ENCODE measurements at places on chromosomes 1 and 21. TPM values are rescaled to one million over a fixed set of nuclear protein-coding genes. Genes with fewer than 3 reads are reported as not detected.
A peak's percentile ranks its signal among the peaks of the same experiment; 100 is the strongest.

DNA sequence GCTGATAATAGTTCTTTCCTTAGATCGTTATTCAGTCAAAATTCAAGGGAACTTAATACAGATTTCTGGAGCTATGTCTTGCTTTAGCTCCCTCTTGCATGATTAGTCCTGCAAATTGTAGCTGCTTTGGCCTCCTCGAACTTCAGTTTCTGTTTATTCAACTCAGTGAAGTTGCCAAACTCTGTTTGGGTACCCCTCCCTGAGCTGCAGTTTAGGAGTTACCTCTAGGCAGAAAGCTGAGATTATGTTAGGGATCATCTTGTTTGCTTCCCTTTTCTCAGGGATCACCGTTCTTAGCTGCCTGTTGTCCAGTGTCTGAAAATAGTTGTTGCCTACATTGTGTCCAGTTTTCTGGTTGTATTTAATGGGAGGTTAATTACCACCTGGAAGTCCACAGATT, 43.5 kb downstream of the SNX27 start:
- no peaks in the 10 kb centered on the region for H3K27me3 ChIP-seq
- H3K27ac ChIP-seq = no peak overlapping the region
- DNase-seq = no peak

Gene INKA2
- not detected for total RNA-seq

DNA sequence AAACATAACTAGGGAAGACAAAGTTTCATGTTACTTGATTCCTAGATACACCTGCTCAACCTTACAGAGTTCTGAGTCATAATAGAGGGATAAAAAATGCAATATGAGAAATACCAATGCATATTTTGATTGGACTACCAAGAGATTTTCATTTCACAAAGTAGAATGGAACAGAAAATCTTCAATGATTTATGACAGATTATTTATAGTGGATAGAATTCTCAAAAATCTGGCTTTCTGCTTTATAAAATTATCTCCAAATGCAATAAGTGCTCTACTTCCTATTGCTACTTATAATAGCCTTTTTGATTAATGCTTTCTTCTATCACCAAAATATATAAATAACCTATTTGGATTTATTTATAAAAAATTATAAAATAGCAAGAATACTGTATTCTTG, 18.9 kb upstream of the ATP6V1G3 start:
- H3K27ac ChIP-seq = no peak overlapping the region
- H3K4me3 ChIP-seq = no peak overlapping the region
- no peaks in the 10 kb centered on the region for H3K4me1 ChIP-seq

- no peak overlapping the region for H3K27ac ChIP-seq
- no peak for DNase-seq
- no peak overlapping the region for H3K4me3 ChIP-seq
Observed at GRCh38 chr1:5985250-5985649, 7.0 kb downstream of the NPHP4 start.

Gene TGFB2
- total RNA-seq = 0.37 TPM

DNA sequence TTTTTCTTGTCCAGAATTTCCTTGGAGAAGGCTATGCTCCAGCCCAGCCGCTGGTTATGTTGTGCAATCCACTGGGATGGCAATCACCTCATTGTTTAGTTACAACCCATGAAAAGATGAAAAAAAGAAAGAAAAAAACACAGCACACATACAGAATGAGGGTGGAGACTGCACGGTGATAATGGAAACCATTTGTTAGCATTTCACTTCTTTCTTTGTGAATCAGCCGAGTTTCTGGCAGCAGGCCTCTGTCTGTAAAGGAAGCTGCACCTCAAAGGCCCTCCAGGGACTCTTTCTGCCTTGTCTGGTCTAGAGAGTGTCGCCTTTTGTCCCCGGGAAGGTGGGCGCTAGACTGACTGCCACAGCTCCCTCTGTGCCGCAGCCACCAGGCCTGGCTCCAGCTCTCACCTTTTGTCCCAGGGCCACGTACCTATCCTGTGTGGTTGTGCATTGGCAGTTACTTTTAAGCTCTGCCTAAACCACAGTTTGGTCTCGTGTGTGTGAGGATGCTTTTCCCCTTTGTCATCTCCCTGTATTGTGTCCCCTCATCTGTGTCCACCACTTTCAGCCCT, 35.6 kb downstream of the NGF start:
- peaks cover 30% of the 10 kb centered on the region for H3K4me1 ChIP-seq
- no peaks in the 10 kb centered on the region for H3K27me3 ChIP-seq
- H3K36me3 ChIP-seq = no peaks in the 10 kb centered on the region
- H3K27ac ChIP-seq = no peak overlapping the region
- H3K4me3 ChIP-seq = no peak overlapping the region
- peak; percentile 11 for DNase-seq

- no peaks in the 10 kb centered on the region for H3K4me1 ChIP-seq
- peak; percentile 65 for DNase-seq
- H3K36me3 ChIP-seq = no peaks in the 10 kb centered on the region
- no peaks in the 10 kb centered on the region for H3K27me3 ChIP-seq
Observed at GRCh38 chr1:23936481-23937176, 23.0 kb upstream of the PNRC2 start.

DNA sequence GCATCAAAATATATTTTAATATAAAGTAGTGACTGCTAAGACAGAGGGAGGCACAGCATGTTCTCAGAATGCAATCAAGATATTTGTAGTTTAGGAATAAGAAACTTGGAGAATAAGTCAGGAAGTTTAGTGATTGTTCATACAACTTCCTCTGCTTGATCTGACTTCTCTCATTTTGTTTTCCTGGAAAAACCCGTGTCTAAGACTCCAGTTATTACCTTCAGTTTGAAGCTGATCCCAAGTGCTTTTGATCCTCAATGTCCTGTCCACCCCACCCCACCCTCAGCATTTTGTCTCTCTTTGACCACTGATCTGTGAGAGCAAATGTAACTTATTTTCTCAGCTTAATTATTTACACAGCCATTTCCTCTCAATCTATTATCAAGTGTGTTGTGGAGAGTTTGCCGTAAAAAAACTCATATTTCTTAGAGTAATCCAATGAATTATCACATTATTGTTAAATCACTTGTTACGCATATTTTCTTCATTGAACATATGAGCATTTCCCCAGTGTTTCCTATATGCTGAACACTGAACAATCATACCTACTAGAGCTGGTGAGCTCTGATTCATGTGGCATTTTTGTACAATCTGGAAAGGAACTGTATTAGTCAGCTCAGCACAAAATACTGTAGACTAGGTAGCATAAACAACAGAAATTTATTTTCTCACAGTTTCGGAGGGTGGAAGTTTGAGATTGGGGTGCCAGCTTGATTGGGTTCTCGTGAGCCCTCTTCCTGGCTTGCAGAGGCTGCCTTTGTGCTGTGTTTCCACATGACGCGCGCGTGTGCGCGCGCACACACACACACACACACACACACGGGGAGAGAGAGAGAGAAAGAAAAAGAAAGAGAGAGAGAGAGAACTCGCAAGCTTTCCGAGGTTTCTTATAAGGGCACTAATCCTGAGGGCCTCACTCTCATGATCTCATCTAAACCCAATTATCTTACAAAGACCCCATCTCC, 65.5 kb upstream of the DPYD start:
- no peaks in the 10 kb centered on the region for H3K36me3 ChIP-seq
- no peak overlapping the region for H3K4me3 ChIP-seq
- no peaks in the 10 kb centered on the region for H3K27me3 ChIP-seq
- H3K27ac ChIP-seq = no peak overlapping the region

Gene USP24
- 35.2 TPM for total RNA-seq

DNA sequence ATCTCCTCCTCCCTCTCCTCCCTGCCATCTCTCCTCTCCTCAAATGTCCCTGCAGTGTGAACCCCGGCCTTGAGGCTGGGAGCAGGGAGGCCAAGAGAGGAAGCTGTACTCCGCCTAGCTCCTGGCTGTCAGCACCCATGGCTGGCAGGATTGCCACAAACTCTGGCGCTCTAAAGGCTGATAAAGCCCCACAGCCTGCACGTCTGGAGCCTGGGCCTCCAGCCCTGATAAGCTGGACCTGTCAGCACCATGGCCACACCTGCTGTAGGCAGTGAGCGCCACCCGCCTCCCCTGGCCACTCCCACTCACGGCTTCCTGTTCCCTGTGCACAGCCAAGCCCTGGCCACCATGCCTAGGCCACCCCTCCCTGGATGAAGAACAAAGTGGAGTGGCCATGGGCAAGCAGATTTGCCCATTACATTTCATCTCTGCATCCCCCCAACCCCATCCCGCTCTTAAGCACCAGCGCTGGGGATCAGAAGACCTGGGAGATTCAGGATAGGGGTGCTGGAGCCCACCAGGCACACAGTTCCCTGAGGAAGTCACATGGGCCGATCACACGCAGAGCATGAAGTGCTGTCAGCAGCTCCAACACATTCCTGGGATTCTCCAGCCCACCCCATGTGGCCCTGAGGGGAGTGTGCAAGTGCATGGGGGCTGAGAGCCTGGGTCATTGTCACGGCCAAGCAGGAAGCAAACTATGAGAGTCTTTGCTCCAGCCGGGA, 24.2 kb upstream of the NPPB start:
- no peak overlapping the region for H3K4me3 ChIP-seq
- no peaks in the 10 kb centered on the region for H3K36me3 ChIP-seq
- H3K27me3 ChIP-seq = no peaks in the 10 kb centered on the region
- H3K4me1 ChIP-seq = no peaks in the 10 kb centered on the region
- DNase-seq = no peak
- H3K27ac ChIP-seq = no peak overlapping the region

- H3K36me3 ChIP-seq = no peaks in the 10 kb centered on the region
- H3K4me3 ChIP-seq = peak within 1 kb of the TSS; percentile 67
- DNase-seq = peak; percentile 95
- peaks cover 10% of the 10 kb centered on the region for H3K27me3 ChIP-seq
Observed at GRCh38 chr21:39612233-39613040, at the start of gene B3GALT5. B3GALT5 (plus strand) TSS chr21:39612940; CDS start chr21:39660560, 47,620 bp downstream.

DNA sequence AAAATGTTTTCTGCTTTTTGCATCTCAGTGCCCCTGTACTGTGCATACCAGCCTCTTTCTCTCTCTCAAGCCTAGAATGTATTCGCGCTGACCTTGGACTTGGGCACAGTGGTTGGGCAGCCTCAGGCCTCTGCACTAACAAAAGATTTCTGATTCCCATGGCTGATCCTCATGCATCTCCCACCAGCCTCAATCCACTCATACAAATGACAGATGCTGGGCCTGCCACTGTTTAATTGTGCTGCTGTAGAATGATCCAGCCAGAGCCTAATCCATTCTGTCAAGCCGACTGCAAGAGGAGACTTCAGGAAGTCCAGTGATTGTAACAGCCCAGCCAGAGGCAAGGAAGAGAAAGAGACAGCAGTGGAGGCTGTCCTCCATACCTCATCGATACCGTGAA, 180.8 kb downstream of the ASTN1 start:
- H3K4me1 ChIP-seq = peaks cover 9% of the 10 kb centered on the region
- no peaks in the 10 kb centered on the region for H3K36me3 ChIP-seq
- peak; percentile 43 for DNase-seq
- H3K4me3 ChIP-seq = no peak overlapping the region
- H3K27me3 ChIP-seq = no peaks in the 10 kb centered on the region
- no peak overlapping the region for H3K27ac ChIP-seq

Gene NPR1
- total RNA-seq = 0.19 TPM

Gene GSTM5
- not detected for total RNA-seq

- peaks cover 17% of the 10 kb centered on the region for H3K4me1 ChIP-seq
- no peak for DNase-seq
- no peak overlapping the region for H3K4me3 ChIP-seq
- H3K36me3 ChIP-seq = no peaks in the 10 kb centered on the region
- no peaks in the 10 kb centered on the region for H3K27me3 ChIP-seq
Observed at GRCh38 chr1:44272992-44273391, 59.7 kb downstream of the DMAP1 start.

Gene CFAP45
- not detected for total RNA-seq

- no peaks in the 10 kb centered on the region for H3K36me3 ChIP-seq
- H3K27ac ChIP-seq = no peak overlapping the region
- H3K4me3 ChIP-seq = no peak overlapping the region
Observed at GRCh38 chr1:1753607-1754005, 24.7 kb downstream of the NADK start.

Gene NAV1
- total RNA-seq = 60.7 TPM

Gene PTPN14
- 28.3 TPM for total RNA-seq

GRCh38 chr1:218346391-218347204, 1.5 kb downstream of the TGFB2 start:
- peak; percentile 43 for DNase-seq
- H3K4me1 ChIP-seq = peaks cover 9% of the 10 kb centered on the region
- peak overlapping the region; percentile 72 for H3K4me3 ChIP-seq
- no peak overlapping the region for H3K27ac ChIP-seq
- no peaks in the 10 kb centered on the region for H3K36me3 ChIP-seq

Gene HNRNPCL4
- total RNA-seq = not detected

Gene SRGAP2C
- total RNA-seq = 20.4 TPM

- DNase-seq = no peak
- no peaks in the 10 kb centered on the region for H3K36me3 ChIP-seq
- no peak overlapping the region for H3K27ac ChIP-seq
- no peaks in the 10 kb centered on the region for H3K27me3 ChIP-seq
Observed at GRCh38 chr1:7554385-7555235, 216.5 kb upstream of the VAMP3 start.

Gene LCK
- 0.32 TPM for total RNA-seq

- DNase-seq = no peak
- no peak overlapping the region for H3K4me3 ChIP-seq
- H3K4me1 ChIP-seq = no peaks in the 10 kb centered on the region
- H3K27ac ChIP-seq = no peak overlapping the region
Observed at GRCh38 chr21:45525910-45526306, 16.3 kb downstream of the SLC19A1 start.

- H3K27ac ChIP-seq = no peak overlapping the region
- H3K4me3 ChIP-seq = no peak overlapping the region
- H3K4me1 ChIP-seq = peaks cover 6% of the 10 kb centered on the region
- H3K36me3 ChIP-seq = no peaks in the 10 kb centered on the region
Observed at GRCh38 chr1:85473390-85473789, 8.4 kb upstream of the DDAH1 start.

- H3K4me1 ChIP-seq = no peaks in the 10 kb centered on the region
- H3K36me3 ChIP-seq = no peaks in the 10 kb centered on the region
- no peak overlapping the region for H3K27ac ChIP-seq
- H3K27me3 ChIP-seq = no peaks in the 10 kb centered on the region
- DNase-seq = no peak
Observed at GRCh38 chr1:202282025-202282371, 59.7 kb downstream of the UBE2T start.

- H3K27ac ChIP-seq = no peak overlapping the region
- H3K4me1 ChIP-seq = peaks cover 11% of the 10 kb centered on the region
- no peak overlapping the region for H3K4me3 ChIP-seq
- no peak for DNase-seq
Observed at GRCh38 chr1:183164340-183164739, 21.7 kb upstream of the LAMC2 start.

Gene L1TD1
- 12.5 TPM for total RNA-seq

DNA sequence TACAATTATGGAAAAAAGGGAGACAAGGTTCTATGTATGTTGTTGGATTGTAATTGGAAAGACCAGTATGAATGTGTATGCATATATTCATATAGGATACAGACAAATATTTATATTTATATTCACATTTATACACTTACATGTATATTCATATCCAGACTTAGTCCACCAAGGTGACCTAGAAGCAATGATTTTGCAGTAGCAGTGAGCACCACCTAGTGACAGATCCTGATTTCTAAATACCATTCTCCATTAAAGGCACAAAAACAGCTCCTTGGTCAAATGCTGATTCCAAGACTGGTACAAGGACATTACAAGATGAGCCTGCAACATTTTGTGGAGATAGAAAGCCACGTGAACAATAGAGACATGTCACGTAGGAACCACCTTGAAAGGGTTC, 153.4 kb downstream of the SDCCAG8 start:
- no peaks in the 10 kb centered on the region for H3K27me3 ChIP-seq
- no peak overlapping the region for H3K27ac ChIP-seq
- H3K4me3 ChIP-seq = no peak overlapping the region
- no peak for DNase-seq
- no peaks in the 10 kb centered on the region for H3K36me3 ChIP-seq

Gene CLIC4
- 185 TPM for total RNA-seq
